ENCODE measurements at places on chromosomes 7 and 10.

DNA sequence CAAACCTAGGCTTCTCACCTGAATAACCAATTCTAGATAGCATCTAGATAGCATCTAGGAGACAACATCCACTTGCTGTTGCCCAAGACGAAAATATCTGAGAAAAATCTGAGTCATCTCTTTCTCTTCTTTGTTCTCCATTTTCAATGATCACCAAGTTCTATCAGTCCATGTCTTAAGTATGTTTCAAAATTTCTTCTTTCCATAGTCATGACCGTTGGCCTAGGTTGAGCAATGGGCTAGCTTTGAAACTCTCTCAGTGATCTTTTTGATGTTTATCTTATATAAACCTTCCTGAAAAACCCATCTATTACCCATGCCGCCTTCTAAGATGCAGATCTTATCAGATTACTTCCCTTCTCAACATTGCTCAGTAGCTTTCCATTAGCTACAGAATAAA lies 23.4 kb upstream of the CASD1 start:
- DNase-seq, result no peak

GRCh38 chr10:14382022-14382421 lies 51.3 kb upstream of the FRMD4A start:
- peak; percentile 5 for DNase-seq

DNA sequence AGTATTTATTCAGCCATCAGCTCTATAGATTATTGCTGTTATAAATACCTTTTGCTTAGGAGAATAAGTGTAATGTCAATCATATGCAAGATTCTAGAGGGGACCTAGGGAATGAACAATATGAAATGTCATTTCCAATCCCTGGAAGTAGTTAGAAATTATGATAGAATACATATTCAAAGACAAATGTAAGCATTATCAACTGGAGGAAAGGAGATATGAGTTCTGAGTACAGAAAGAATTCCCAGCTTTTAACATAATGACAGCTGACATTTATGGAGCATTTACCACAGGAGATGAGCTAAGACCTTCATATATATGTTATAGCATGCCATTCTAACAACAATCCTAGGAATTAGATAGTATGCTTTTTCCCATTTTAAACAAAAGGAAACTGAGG lies 86.2 kb downstream of the FAM13C start:
- no peak for DNase-seq

- DNase-seq, result no peak
Measured at GRCh38 chr7:40733578-40733977, 598.8 kb downstream of the SUGCT start.

DNA sequence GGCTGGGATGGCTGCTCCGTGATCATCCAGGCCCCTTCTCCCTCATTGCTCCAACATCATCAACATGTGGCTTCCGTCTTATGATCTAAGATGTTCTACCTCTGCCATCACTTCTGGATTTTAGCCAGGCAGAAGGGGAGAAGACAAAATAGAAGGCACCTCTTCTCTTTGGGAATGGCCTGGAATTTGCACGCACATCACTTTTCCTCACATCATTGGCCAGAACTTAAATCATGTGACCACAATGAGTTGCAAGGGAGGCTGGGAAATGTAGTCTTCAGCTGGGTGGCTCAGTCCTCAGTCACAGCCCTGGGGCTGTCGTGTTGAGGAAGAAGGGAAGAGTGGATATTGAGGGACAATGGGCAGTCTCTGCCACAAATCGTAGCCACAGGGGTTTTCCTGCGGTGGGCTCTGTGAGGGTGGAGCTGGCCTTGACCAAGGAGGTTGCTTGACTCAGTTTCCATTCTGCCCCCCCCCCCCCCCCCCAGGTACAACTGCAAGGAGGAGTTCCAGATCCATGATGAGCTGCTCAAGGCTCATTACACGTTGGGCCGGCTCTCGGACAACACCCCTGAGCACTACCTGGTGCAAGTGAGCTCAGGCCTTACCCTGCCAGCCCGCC lies 50.3 kb downstream of the PALD1 start:
- no peak for DNase-seq

DNA sequence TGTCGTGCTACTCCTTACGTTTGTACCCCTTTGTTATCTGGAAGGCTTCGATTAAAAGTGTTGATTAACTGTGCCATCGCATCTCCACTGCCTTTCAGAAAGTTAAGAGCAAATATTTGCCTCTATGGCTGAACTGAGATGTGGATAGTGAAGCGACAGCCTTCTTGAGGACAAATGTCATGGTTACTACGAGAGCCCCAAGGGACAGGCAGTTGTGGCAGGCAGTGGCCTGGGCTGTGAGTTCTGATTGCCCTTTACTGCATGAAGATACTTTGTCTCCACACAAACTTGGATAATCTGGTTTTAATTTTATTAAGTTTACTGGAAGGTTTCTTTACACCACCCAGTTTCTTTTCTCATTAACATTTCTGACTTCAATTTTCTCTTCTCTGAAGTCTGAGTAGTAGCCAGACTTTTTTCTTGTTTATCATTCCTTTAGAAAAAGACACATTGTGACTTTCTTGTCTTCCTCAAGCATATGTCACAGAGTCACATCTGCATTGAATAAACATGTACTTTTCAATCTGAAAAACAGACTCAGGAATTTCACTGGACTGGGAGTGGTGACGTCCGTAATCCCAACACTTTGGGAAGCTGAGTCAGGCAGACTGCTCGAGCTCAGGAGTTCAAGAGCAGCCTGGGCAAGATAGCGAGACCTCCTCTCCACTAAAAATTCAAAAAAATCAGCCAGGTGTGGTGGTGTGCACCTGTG lies 1.5 kb downstream of the TAS2R41 start:
- DNase-seq, result no peak

DNA sequence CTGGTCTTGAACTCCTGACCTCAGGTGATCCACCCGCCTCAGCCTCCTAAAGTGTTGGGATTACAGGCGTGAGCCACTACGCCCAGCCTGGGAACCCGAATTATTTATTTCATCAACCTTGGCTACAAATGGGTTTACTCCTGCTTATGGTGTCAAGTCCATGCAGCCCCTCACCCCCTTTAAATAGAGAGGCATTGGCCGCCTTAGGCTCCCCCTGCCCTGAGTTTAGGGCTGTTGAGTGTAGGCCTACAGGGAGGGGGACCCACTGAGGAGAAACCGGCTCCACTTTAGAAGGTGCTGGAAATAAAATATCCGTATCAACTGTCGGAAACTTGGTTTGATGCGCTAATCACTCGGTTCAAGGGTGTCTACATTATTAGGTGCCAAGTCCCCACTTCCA lies 8.7 kb upstream of the SP8 start:
- no peak for DNase-seq

GRCh38 chr10:13815756-13816155 lies 229.0 kb downstream of the PRPF18 start:
- DNase-seq, result no peak

- no peak for DNase-seq
Measured at GRCh38 chr10:61063901-61064300, 119.9 kb upstream of the RHOBTB1 start.

- no peak for DNase-seq
Measured at GRCh38 chr7:30476459-30477145, 2.0 kb downstream of the NOD1 start.

GRCh38 chr7:128874140-128875031 lies 11.7 kb downstream of the ATP6V1F start:
- no peak for DNase-seq

DNA sequence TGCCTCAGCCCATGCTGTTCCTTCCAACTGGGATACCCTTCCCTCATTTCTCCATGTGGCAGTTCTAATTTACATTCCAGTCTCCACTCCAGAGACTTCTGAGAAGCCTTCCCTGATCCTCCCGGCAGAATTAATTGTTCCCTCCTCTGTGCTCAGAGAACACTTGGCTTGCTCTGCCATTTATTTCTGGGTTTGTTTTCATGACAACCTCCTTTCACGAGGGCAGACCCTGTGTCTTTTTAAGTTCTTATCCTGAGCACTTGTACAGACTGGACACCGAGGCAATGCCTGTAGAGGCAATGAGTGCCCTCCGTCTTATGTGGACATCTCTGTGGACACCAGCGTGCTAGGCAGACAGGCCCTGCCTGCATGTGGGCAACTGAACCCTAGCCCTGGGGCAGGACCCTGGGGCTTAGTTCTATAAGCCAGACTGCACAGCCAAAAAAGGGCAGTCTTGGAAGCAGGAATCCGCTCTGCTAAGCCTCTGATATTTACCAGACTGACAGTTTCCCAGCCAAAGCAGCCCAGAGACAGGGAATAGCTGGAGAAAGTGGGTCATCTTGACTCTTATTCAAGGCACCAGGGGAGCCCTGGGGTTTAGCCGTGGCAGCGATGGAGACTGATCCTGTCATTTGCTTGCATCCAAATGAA lies 474.0 kb downstream of the RPS24 start:
- no peak for DNase-seq

DNA sequence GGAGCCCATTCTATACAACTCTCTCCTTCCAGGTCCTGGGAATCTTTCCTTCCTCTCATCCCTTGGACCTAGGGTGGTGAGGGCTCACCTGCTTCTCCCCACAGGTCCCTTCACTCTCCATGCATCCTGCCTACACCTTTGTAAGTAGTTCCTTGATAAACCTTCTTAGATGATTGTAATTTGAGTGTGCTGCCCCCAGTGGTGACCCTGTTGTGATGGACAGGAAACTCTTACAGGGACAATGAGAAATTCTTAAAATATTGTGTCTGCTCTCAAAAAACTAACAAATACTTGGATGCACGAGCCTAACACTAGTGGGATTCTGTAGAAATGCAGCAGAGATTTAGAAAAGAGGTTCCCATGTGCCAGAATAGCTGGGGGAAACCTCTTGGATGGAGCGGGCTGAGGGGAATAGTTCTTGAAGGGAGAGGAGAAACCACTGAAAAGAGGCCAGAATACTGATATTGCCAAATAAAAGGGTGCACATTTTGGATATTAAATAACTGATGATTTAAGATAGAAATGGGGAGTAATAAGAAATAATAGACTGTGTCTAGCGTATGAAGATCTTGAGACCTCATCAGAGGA lies 6.7 kb upstream of the PAXIP1 start:
- DNase-seq, result no peak

DNA sequence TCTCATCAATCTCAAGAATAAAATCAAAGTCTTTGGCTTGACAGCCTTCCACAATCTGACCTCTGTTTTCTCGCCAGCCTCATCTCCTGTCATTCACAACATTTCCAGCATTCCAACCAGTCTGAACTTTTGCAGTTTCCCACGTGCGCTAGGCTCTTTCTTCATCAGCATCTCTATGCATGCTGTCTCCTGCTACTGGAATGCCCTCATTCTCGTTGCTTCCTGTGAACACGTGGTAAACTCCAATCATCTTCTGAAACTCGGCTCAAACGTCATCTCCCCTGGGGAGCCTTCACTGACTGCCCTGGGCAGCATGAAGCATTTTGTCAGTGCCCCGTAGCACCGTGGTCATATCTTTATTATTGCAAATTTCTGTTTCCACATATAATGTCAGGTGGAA lies 12.2 kb upstream of the RSBN1L start:
- no peak for DNase-seq

GRCh38 chr7:128233471-128233870 lies 7.6 kb upstream of the LEP start:
- DNase-seq, result no peak

GRCh38 chr7:4185721-4186512 lies 496.2 kb upstream of the FOXK1 start:
- no peak for DNase-seq

GRCh38 chr7:46513447-46513848 lies 592.4 kb upstream of the IGFBP3 start:
- no peak for DNase-seq

- DNase-seq, result no peak
Measured at GRCh38 chr7:157800281-157800680, 463.5 kb downstream of the DNAJB6 start.

GRCh38 chr7:131692131-131692960 lies 135.9 kb upstream of the PODXL start:
- DNase-seq, result peak; percentile 4

DNA sequence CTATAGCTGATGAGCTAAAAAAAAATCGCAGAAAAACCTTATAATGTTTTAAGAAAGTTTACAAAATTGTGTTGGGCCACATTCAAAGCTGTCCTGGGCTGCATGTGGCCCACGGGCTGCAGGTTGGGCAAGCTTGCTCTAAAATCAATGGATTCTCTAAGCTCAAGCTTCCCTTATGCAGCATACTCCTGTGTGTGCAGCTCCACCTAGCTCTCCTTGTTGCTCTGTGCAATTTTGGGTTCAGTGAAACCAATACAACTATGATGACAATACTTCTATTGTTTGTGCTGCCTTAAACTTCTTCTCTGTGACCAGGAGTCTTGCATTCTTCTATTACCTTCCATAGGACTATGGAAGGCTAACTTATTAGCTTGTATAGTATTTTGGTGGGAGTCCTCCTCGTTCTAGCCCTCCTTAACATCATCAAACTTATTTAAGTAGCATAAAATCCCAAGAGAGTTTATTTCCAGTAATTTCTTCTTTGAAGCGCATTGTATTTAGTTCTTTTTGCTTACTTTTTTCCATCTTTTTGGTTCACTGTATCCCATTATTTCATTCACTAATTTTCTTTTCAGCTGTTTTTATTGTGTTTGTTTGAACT lies 170.9 kb upstream of the SMIM30 start:
- DNase-seq, result no peak

GRCh38 chr10:7311218-7311849 lies 99.5 kb downstream of the SFMBT2 start:
- DNase-seq, result no peak

DNA sequence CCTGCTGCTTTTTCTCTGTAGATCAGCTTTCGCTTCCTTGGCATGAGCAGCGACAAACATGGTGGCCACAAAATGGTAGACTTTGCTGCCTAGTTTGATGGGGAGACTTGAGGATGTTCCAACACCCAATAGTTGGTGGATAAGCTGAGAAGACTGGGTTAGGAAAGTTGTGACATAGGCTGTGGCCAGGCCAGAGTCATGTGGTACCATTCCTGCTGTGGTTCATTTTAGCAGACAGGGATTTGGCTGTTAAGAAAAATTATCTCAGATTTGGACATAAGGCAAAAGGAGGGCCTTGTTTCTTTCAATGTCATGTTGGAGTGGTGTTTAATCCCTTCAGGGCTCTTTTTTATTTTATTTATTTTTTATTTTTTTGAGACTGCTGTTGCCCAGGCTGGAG lies 26.6 kb upstream of the FAM180A start:
- DNase-seq, result no peak

GRCh38 chr7:64558323-64558705 lies 4.6 kb downstream of the ZNF680 start:
- no peak for DNase-seq

DNA sequence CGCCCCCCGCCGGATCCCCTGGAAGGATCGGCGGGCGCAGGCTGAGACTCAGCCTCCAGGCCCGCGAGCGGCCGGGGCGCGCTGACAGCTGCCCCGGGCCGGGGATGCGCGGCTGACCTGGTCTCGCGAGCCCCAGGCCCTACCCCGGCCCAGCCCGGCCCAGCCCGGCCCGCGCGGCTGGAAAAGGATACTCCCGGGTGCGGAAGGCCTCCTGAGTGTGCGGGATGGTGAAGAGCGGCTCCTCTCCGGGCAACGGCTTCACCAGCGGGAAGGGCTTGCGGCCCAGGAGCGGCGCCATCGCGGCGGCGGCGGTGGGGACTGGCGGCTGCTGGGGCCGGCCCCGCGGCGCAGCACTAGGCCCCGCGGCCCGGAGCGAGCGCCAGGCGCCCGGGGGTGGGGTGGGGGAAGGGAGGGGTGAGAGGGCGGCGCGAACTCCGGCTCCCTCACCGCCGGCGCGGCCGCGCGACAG lies 423 bp downstream of the BAZ1B start:
- DNase-seq, result peak; percentile 46

GRCh38 chr10:59315465-59315864 lies 46.9 kb downstream of the FAM13C start:
- DNase-seq, result no peak

GRCh38 chr7:81684514-81685269 lies 85.2 kb downstream of the HGF start:
- DNase-seq, result no peak
